ENCODE measurements at places on chromosomes 3 and 15.

DNA sequence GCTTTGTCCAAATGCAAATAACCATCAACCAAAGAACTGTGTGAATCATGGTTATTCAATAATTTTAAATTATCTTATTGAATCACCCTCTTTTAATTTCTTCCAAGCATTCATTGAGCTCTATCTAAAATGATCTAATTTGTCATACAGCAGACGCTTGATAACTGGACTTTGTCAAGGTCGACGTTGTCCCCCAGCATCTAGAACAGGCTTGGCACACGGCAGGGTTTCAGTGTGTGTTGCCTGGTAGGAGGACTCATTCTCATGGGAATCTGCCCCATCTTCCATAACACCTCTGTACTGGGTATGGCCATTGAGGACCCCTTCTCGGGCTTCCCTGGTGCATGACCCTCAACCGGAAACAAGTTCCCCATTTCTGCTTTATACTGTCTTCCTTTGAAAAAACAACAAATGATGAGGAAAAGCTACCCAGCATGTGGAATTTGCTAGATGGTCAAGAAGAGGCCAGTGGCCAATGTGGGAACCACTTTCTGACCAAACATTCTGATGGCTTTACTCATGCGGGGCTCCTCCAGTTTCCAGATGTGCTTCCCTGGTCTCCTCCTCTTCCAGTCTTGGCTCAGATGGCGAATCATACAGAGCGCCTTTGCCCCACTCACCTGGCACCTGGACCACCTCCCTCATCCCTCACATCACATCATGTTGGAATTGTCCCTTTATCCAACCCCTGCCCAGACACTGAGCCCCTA is 41.7 kb upstream of the SEC22A start:
- DNase-seq: no peak

DNA sequence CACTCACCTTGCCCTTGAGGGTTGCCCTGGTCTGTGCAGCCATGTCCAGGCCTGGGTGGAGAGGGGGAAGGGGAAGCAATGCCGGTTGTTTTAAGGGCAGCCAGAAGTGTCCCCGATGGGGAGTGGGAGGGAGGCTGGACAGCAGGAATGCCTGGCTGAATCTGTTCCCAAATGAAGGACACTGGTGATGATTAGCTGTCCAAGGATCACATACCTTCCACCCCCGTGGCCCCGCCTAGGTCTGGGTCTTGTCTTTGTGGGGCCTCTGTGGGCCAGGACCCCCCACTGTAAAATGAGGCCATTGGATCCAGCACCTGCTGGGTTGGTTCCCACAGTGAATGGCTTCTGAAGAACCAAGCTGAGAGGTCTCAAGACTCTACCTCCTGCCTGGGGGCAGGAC is 71.4 kb downstream of the FBLN2 start:
- no peak for DNase-seq

- no peak for DNase-seq
Observed at GRCh38 chr3:160448845-160449635, 546 bp downstream of the TRIM59 start.

DNA sequence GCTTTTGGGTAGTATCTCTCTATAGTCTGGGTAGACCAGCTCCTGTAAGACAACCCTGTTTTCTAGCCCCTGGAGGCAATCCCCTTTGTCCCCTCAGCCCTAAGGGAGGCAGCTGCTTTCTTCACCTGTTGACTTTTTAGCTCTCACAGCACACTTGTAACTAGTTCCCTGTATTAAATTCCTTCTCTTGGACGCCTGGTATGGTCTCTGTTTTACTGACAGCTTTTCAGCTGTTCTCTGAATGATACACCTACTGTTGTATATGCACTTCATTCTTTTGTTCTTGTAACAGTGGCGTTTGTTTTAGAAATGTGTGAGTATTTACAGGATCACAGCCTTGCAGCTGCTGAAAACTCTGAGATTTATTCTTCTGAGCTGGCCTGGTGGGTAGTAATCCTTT is 413.0 kb upstream of the RBMS3 start:
- no peak for DNase-seq

DNA sequence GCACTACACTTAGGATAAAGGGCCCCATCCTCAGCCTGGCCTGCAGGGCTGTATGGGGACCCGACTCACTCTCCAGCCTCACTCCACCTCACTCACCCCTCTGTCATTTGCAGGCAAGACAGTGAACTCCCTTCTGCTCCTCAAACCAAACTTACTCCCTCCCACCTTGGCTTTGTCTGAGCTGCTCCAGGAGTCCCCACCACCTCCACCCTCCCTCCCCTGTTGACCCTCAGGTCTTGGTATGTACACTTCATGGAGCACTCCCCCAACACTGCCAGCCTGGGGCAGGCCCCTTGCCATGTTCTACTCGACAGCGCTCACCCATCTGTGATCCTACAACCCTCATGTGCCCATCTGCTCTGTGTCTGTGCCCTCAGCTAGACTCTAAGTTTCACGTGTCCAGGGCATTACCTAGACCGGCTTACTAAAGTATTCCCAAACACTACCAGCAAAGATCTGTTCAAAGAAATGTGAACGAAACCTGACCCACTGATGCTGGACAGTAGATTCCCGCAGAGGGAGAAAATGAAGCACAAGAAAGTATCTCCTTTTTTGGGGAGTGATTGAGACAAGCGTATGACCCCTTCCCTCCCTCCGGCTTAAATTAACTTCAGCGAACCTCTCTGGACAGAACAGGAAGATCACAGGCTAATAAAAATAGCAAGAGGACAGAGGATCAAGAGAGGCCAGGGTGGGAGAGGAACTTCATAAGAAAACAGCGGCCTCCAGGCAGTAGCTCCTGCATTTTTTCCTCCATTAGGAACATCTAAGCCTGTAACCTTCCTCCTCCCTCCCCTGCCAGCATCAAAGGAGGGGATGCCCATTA is 113.2 kb downstream of the RFTN1 start:
- DNase-seq: no peak

All from lower leg skin (tissue), 4 donors.